Cardiac septum (tissue), 1 donor: ENCODE measurements at places on chromosomes 7 and 10. TPM values are rescaled to one million over a fixed set of nuclear protein-coding genes. Genes with fewer than 3 reads are reported as not detected.

STEAP4 gene
- 19.9 TPM for total RNA-seq

DNA sequence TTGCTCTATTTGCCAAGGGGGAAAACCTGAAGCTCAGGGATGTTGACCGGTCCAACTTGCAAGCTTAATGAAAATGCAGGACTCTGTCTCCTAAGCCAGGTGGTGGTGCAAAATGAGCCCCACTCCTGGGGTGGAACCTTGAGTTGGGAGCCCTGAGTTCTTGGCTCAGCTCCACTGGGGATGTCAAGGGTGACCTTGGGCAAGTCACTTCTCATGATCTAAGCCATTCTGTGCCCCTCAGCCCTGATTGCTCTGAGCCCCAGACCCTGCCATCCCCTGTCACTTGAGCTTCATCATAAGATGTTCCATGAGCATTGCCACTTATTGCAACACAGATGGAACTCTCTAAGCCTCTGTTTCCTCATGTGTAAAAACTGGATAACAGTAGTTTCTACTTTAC is 33.9 kb downstream of the MYL10 start:
- DNase-seq = peak; percentile 27

VPS50 gene
- total RNA-seq = 14.4 TPM

GRCh38 chr7:2952316-2952715 is 91.4 kb downstream of the CARD11 start:
- peak; percentile 20 for DNase-seq

- DNase-seq = no peak
Observed at GRCh38 chr7:52726493-52726892, 308.9 kb upstream of the POM121L12 start.

MTERF1 gene
- total RNA-seq = 7.5 TPM

DNA sequence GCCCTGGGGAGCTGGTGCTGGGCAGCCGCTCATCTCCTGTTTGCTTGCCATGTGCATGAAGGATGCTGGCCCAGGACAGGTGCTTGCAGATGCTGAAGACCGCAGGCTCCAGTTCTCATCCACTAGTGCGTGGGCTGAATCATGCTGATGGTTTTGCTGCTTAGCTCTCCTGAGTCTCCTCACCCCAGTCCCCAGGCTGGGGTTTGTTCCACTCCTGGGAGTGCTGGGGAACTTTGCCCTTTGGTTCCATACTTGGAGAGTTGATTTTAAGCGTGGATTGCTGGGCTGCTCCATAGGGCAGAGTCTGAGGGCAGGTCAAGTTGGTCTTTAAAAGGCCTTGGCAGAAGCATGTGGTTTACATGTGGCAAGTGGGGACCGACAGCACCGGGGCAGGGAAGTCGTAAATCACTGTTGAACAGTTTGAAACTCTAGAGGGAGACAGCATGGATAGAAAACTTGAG is 9.1 kb downstream of the DYNC2I1 start:
- DNase-seq = no peak

VWDE gene
- total RNA-seq = 0.38 TPM

- no peak for DNase-seq
Observed at GRCh38 chr7:92057375-92057774, 76.9 kb downstream of the CYP51A1 start.
